ENCODE measurements at places on chromosomes 6 and 20.

- no peak for DNase-seq
Observed at GRCh38 chr6:27867945-27868300, 44.3 kb downstream of the OR2B2 start.

DNA sequence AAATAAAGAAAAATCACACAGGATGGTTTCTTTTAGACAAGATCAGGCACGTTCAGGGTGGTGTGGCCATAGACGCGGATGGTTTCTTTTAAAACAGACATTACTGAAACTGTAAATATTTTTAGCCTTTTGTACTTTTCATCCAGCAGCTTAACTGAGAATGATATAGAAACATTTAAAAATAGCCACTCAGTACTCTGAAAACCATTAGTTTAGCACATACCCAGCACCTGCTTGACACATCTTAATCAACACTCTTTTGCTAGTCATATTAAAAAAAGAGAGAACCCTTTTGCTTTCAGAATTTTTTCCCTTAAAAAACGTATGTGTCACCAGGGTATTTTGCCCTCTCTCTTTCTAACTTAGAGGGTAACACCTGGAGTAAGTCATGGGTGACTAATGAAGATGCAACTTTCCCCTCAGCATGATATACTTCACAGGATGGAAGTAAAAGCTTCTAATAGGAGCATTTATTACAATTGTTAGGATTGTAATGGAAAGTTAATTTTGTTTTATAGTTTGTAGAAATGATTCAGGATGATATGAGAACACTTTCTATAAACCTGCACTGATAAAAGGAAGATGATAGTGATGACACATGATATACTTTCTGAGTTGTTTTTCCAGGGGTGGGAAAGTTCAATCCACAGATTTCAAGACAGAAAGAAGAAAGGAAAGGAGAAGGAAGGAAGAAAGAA, 45.2 kb downstream of the BACH2 start:
- DNase-seq = no peak

DNA sequence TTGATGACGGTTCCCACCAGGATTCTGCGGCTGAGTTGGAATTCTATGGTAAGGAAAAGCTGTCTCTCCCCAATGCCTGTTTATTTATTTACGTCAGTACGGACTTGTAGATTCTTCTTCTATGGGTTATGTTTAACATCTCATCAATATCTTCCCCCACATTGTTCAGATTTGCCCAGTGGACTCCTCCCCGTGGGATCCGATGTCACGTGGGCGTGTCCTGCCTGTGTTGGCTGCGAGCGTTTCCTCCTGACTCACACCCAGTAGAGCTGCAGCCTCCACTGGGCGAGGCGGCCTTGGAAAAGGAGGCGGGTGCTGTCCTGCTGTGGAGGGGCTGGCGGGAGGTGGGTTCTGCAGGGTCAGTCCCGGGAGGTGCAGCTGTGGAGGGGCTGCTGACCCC, 46.8 kb upstream of the SLCO4A1 start:
- DNase-seq = no peak

DNA sequence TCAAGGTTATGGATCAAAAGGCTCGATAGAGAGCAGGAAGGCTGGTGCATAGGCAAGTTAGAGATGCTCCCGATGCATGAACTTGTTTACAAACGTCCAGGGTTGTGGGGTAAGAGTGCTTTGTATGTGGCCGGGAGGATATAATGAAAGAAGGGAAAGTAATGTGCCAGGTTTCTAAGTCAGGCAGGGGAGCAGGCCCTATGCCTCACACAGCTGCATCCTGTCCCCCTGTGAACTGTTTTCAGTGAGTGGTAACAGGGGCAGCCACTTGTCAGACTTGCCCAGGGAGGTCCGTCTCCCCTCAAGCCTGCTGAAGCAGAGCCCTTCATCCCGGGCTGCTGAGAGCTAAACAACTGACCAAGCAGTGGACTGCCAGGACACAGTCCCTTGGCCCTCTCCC, 19.4 kb downstream of the KCNK5 start:
- no peak for DNase-seq

DNA sequence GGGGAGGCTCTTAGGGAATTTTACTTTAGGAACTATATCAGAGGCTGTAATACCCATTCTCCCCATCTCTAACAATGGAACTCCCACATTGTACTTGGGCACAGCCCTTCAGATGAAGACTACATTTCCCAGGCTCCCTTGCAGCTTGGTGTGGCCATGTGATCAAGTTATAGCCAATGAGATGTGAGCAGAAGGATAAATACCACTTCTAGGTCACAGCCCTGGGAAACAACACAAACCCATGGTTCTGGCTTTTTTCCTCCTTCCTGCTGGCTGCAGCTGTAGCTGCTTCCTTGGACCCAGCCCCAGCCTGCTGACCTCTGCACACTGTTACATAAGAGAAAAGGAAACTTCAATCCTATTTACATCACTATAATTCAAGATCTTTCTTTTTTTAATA, 445.9 kb upstream of the JARID2 start:
- peak; percentile 50 for DNase-seq

GRCh38 chr6:150877928-150878327, 12.4 kb downstream of the MTHFD1L start:
- DNase-seq = no peak
